ENCODE measurements at places on chromosomes 1 and 21. TPM values are rescaled to one million over a fixed set of nuclear protein-coding genes. Genes with fewer than 3 reads are reported as not detected.

Gene CD101
- total RNA-seq: 2.5 TPM

Gene LY9
- 1.2 TPM for total RNA-seq

Gene CD53
- total RNA-seq: 11.1 TPM

Gene SFN
- 813 TPM for total RNA-seq

Gene KANK4
- 0.42 TPM for total RNA-seq

Gene RAB7B
- 55.5 TPM for total RNA-seq

Gene NUP210L
- total RNA-seq: not detected

Gene F13B
- total RNA-seq: not detected

Gene CDC42
- 108 TPM for total RNA-seq

Gene KIAA1614
- 4.4 TPM for total RNA-seq

Gene PHTF1
- 2.8 TPM for total RNA-seq

Gene IFT25
- 8.8 TPM for total RNA-seq

Gene INSRR
- not detected for total RNA-seq

Gene LRRC71
- not detected for total RNA-seq

Gene RTCA
- 21.6 TPM for total RNA-seq

Gene RHEX
- 1.2 TPM for total RNA-seq

Gene ZFYVE9
- total RNA-seq: 60.4 TPM

Gene TSACC
- not detected for total RNA-seq

Gene MFSD2A
- total RNA-seq: 271 TPM

Gene SLC6A17
- 5.7 TPM for total RNA-seq

Gene TMEM125
- total RNA-seq: 10.0 TPM

Gene PALMD
- 183 TPM for total RNA-seq

Gene GPR157
- total RNA-seq: 41.7 TPM

Gene KRTAP19-3
- 41.5 TPM for total RNA-seq

Gene HRNR
- total RNA-seq: not detected

Gene CHD1L
- 17.6 TPM for total RNA-seq

Gene TTC24
- total RNA-seq: not detected

Gene SLC1A7
- not detected for total RNA-seq

Gene CYP2J2
- 13.6 TPM for total RNA-seq

Gene MSH4
- total RNA-seq: not detected

Gene SPRR2A
- total RNA-seq: not detected
